Cortex of kidney (tissue), 1 donor: ENCODE measurements at places on chromosomes 5 and 9.

- DNase-seq: no peak
Measured at GRCh38 chr5:134582281-134582680, 50.3 kb downstream of the SAR1B start.

GRCh38 chr5:122775550-122776542 lies 966 bp downstream of the SNX2 start:
- DNase-seq: no peak

DNA sequence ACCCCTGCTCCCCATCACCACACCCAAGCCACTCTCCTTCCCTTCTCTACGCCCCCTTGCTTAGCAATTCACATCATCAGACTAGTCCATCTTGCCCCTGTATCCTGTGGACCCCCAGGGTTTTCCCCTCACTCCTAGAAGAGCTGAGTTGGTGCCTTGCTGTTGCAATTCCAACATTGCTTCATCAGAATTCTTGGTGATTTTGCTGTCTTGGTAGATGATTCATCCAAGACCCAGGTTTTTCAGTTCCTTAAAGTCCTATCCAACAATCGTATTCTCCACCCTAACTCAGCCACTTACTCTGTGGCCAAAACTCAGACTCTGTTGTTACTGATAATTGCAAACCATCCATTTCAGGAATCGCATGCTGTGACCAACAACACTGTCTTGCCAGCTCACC lies 21.4 kb upstream of the CCNJL start:
- DNase-seq: no peak

DNA sequence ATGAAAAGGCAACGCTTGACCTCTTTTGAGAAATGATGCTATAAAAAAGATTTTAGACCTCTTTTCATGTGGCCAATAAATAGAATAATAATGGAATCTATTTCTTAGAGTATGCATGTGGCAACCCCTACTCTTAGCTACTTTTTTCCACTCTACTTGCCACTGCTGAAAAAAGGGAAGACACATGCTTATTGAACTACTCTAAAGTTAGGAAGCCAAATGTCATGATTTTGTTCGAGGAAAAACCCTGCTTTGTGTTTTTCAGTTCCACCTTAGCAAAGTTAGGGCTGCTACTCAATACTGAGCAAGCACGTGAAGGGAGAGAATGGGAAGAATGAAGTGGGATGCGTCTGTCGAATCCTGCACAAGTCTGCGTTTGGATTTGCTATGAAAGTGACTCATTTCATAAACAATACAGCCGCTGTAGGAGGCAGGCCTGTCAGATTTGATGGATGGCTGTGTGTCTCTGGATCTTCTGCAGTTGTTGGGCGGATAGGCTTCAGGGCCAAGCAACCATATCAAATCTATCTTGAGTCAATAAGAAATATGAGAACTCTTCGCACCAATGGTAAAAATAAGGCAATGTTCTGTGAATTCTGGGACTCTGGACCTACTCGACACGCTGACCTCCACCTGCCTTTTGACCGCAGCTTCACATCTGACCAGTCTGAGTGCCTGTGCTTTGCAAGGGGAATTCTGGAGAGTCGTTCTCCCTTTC lies 333.6 kb downstream of the PIK3R1 start:
- no peak for DNase-seq

DNA sequence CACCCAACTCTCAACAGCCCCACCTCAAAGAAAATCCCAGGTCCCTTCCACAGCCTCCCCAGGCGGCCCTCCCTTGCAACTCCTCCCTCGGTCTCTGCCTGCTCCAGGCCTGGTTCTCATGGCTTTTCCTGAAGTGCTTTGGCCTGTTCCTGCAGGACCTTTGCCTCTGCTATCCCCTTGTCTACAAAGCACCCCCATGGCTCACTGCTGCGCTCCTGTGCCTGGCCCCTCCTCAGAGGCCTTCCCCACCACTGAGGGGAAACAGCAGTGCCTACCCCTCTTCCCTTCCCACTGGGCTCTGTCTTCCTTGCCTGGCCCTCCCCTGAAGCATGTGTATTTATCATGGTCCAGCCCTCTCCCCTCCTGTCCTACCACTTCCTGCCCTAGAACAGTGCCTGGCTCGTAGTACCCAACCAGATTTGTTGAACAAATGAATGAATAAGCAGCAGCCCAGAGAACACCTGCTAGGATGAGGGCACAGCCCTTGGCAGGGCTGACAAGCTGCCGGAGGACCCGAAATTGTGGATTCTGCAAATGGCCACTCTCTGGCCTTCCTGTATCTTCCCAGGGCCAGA lies 68.6 kb upstream of the LRRTM2 start:
- no peak for DNase-seq

DNA sequence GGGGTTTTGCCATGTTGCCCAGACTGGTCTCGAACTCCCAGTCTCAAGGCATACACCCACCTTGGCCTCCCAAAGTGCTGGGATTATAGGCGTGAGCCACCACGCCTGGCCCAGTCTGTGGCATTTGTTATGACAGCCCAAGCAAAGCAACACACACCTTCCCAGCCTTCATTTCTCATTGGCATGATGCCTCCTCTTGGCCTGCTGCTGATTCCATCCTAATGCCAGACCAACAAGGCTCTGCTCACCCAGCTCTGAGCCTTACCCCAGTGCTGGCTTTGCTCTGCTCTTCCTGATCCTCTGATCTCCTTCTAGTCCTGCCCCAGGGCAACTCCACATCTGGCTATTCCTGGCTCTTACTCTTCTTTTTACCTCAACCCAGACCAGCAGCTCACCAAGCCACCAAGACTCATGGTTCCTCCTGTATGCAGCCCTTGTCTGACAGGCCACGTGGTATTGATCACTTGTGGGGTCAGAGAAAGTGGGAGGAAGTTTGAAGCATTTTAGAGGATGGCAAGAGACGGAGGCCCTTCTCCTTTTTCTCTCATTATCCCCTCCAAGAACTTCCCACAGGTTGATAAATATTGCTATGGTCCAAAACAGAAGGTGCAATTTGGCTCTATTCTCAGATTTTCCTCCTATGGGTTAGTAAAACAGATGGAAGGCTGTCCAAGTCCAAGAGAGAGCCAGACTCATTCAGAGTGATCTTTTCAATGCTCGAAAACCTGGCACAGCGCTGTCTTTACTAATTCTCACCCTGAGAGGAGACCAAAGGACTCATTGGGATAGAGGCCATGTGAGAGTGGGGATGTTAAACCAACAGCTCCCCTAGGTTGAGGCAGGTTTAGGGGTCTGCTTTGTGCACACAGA lies 958 bp downstream of the CD180 start:
- DNase-seq: no peak

DNA sequence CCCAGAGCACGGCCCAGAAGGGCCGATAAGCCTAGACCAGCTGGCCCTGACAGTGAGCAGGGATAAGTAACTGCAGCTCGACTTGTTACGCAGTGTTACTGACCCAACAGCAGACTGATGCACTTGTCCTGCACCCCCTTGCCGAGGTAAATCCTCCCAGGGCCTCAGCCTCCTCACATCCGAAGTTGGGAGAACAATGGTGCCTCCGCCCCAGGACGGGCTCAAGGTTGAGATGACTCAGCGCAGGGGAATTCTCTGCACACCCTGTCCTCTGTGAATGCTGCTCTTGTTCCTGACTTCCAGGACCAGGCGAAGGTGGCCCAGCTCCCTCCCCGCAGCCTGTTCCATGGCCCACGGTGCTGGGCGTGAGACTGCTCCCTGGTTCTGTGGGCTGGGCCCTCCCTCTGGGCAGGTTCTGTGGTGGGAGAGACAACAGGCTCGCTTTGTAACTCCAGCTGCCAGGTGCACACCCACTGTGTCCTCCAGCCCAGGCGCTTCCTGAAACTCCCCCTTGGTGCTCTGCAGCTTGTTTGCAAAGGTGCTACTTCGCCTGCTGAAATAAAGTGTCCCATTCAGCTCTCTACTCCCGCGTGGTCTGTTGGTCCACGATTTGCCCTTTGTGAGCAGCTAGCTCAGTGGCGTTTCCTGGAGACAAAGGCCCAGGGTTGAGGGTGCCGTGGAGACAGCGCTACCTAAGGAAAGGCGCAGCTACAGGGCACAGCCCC lies 40.1 kb upstream of the SLC6A19 start:
- DNase-seq: no peak

- DNase-seq: no peak
Measured at GRCh38 chr5:83517688-83518085, 46.1 kb downstream of the VCAN start.

GRCh38 chr5:66710557-66711088 lies 114.4 kb downstream of the MAST4 start:
- no peak for DNase-seq

DNA sequence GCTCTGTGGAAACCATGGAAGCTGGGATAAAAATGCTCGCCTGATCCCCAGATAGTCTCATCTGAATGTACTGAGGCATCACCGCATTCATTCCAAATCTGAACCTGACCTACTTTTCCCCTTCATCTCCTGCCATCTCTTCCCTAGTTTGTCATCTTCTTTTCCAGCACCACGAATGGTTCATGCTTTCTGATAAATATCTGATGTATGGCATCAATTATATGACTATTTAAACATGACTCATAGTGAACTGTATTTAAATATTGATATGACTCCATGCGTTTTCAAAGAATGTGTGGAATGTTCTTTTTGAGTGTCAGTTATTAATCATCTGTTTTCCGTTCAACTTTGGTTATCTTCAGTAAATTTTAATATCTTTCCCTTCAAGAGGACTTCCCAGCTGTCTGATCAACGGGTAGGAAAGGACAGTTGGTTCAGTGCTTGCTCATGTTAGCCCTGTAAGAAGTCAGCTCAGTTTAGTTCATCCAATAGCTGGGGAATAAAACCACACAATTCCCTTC lies 21.1 kb downstream of the BASP1 start:
- no peak for DNase-seq

GRCh38 chr9:108439947-108440346 lies 415.8 kb downstream of the ACTL7B start:
- DNase-seq: no peak

- DNase-seq: no peak
Measured at GRCh38 chr5:4245511-4245910, 649.9 kb downstream of the IRX1 start.

DNA sequence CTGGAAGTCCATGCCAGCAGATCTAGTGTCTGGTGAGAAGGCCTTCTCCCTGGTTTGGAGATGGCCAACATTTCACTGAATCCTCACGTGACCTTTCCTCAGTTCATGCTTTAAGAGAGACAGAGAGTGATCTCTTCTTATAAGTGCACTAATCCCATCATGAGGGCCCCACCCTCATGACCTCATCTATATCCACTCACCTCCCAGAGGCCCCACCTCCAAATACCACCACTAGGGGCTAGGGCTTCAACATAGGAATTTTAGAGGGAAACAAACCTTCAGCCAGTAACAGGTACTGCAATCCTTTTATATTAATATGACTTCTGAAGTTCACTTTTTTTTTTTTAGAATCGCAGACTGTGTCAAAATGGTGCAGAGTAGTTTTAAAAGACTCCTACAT lies 496.9 kb upstream of the ADAMTS16 start:
- DNase-seq: no peak

GRCh38 chr9:5025416-5025815 lies 40.3 kb downstream of the JAK2 start:
- no peak for DNase-seq

DNA sequence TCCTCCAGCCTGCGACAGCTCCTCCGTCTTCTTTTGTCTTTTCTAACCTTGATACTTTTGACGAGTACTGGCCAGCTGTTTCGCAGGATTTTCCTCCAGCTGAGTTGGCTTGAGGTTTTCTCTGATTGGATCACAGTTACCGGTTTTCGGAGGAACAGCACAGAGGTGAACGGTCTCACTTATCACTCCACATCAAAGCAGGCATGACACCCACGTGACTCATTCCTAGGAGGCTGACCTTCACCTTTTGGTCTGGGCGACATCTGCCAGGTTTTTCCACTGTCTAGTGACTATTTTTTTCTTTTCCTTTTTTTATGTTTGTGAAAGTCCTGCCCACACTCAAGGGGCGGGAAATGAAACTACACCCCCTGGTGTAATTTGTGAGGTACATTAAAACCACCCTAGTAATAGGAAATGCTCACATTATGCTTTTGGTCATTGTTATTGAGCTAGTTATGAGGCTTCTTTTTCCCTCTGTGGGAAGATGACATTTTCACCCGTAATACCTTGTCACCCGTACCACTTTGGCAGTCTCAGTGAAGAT lies 319.2 kb downstream of the GADD45G start:
- DNase-seq: no peak

- no peak for DNase-seq
Measured at GRCh38 chr5:9313751-9314150, 232.1 kb downstream of the SEMA5A start.

DNA sequence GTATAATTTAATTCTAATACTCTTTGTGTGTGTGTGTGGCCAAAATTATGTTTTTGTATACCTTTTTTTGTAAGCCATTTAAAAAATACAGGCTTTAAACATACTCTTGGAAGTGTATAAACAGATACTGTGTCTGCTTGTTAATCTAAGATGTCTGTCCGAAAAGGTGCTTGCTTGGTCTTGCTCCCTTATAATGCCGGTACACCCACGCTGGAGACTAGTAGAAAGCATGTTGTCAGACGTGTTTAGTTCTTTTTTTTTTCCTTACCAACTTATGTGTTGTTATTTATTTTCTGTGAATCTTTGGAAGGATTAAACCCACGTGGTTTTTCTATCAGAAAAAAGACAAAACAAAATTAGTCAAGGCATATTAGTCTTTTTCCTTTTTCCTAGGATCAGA lies 9.5 kb downstream of the GAPVD1 start:
- no peak for DNase-seq

DNA sequence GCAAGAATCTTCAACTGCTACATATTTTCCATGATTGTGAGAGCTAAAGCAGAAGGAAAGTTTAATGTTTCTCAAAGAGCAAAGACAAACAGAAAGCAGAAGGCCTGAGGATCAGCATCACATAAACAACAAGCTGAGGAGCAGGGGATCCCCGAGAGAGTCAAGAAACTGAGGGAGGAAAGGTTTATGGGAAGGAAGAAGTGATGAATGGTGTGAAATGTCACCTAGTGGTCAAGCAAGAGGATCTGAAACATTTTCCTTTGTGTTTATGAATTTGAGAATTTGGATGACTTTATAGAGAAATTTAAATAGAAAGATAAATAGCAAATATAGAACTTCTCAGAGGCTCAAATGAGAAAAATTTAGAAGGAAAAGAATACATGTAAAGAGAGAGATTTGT lies 481.9 kb downstream of the CHSY3 start:
- no peak for DNase-seq

GRCh38 chr9:133945314-133945975 lies 46.7 kb downstream of the VAV2 start:
- no peak for DNase-seq

DNA sequence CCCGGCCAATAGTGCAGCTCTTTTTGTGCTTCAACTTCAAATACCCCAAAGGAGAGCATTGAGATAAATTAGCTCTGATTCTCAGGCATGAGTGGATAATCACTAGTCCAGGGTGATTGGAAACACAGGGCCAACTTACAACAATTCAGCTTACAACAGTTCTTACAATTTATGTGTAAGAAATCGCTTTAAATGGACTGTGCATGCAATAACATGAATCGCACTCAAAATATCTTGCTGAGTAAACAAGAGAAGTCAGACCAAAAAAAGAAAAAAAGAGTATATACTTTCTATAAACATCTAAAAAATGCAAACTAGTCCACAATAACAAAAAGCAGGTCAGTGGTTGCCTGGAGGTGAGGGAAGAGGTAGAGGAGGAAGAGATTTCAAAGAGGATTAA lies 150.6 kb upstream of the EDIL3 start:
- DNase-seq: no peak
